GF-D8 (cell line): ENCODE measurements at places on chromosomes 5 and 9.

- DNase-seq, result no peak
Observed at GRCh38 chr5:133582971-133583370, 29.4 kb downstream of the FSTL4 start.

DNA sequence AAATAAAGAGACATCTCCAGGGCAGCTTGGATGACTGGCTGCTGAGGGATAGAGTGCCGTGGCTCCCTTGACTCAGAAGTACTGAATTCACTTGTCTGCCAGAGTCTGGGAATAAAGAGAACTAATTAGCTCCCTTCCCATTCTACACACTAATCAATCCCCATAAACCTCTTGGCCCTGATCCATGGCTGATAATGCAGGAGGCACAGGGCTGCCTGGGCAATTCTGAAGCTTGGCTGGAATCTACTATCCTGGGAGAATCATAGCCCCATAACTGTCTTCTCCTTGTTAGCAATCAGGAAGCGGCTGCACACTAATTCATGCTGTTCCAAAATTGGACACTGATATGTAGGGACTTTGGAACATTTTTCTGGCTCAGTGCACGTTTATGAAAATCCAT is 197.7 kb downstream of the PTTG1 start:
- DNase-seq, result no peak

DNA sequence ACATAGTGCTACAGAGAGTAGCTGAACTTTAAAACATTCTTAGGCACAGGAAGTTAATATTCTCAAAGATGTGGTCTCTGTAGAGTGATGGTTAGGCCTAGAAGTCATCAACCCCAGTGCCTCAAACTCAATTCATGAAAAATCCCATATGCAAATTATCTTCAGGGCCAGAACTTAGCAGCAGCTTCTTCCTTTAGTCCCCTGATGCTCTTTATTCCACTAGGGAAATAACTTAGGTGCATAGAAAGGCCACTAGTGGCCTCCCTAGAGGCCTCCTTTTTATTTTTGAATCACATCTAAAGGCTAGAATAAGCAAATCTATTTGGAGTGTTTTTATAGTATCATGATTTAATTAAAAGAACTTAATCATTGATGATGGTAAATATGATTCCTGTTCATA is 88.3 kb downstream of the GIN1 start:
- DNase-seq, result no peak

GRCh38 chr5:52520171-52520570 is 267.5 kb upstream of the ITGA1 start:
- no peak for DNase-seq
